ENCODE measurements at places on chromosomes 7 and 10.

DNA sequence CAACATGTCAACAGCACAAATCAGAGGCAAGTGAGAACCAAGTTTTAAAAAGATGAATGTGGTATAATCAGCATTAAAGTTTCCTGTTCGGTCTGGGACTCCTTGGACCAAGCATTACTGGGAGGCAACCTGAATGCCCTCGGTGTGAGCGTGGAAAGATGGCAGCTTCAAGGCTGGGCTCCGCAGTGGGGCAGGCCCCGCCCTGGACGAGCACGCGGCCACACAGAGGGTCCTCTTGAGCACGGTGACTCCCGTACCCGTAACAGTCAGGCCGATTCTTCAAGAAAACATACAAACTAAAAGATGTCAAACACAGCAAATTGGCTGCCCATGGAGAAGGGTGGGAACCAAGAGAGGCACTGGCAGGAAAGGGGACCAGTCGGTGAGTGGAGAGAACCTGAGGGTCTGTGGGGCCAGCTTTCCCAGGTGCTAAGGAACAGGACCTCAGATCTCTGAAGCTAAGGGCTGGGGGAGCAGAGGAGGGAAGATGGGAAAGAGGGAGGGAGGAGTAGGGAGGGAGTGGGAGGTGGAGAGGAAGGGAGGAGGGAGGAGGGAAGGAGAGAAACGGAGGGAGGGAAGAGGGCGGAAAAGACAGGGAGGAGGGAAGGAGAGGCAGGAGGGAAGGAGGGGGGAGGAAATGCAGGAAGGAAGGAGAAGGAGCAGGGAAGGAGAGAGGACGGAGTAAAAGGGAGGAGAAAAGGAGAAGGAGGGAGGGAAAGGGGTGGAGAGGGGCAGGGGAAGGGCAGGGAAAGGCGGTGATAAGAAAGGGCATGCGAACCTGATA, 71.2 kb upstream of the FAM20C start:
- DNase-seq = no peak

GRCh38 chr7:96676919-96677318, 32.7 kb downstream of the SEM1 start:
- DNase-seq = no peak

DNA sequence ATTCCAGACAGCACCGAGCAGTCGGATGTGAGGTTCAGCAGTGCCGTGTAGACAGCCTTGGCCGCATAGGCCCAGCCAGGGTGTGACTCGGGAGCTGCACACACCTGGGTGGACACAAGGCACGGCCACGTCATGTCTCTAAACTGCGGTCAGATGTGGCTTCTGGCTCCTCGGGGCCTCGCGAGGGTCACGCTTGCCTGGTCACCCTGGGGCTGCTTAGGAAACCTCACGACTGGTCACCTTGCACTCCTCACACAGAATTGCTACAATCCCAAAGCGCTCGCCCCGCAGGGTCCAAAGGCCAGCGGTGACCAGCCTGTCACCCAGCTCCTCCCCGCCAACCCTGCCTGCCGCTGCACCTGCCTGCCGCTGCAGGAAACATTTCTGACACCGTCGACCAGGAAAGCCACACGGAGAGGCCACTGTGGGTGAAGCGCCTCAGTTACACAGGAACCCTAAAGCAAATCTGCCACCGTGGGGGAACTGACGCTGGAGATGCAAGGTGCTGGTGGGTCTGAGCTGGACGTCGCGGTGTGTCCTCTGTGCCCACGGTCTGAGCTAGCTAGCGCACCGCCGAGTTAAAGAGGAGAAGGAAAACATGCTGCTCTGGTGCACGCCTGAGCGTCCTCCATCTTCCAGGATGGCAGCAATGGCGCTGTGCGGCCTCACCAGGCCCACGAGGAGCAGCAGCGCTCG, 5.0 kb downstream of the GPER1 start:
- no peak for DNase-seq

GRCh38 chr7:18894155-18894554, 223.3 kb downstream of the TWIST1 start:
- DNase-seq = no peak

DNA sequence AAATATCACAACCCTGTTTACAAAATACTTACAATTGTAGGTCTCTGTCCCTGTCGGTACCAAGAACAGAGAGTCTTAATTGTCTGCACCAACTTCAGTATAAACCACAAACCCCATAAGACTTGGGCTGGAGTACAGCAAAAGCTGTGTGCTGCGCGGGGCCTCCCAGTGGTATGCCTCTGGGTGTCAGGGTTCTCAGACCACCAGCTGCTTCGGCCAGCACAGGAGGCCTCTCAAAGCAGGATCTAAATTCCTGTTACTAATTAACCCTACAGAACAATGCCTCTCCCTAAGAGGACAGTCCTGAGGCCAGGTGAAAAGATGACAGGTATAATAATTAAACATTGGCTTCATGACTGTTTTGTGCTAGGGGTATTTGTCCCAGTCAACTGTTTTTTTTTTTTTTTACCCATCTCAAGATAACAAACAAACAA, 957 bp upstream of the SVIL start:
- DNase-seq = no peak

DNA sequence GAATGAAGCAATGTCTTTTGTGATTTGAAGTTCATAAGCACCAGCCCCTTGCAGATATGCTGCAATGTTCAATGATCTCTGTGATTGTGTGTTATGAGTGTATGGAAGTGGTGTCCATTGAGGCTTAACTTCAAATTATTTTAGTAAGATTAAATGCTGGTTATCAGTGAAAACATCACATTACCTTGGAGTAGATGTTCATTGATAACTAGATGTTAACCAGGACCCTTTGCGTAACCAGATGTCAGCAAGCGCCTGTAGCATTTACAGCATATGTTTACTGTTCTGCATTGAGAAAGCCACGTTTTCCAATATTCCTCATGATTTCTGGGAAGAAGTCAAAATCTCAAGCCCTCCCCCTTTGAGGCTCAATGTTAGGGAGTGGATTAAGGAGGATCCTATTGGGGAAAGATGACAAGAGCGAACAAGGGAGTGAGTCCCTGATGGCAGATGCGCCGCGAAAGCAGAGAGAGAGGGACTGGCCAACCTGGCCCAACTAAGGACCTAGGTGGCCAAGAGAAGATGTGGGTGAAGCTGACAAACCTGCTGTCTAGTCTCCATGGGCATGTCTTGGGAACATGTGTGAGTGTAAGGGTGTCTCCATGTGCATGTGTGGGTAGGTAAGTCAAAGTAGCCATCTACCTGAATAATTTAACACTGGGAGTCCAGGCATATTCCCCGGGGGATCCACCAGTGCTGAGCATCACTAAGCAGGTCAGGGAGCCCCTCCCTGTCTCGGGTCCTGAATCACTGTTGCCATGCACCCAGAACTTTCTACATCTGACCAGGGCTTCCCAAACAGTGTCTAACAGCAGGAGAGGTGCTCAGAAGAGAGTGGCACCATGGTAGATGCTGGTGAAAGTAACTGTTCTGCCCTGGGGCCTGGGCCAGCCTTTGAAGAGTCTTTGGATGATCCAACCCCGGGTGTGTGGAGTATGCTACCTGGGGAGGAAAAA, 141.6 kb upstream of the GDF10 start:
- DNase-seq = no peak

GRCh38 chr10:131947631-131948347, 33.9 kb downstream of the BNIP3 start:
- no peak for DNase-seq

DNA sequence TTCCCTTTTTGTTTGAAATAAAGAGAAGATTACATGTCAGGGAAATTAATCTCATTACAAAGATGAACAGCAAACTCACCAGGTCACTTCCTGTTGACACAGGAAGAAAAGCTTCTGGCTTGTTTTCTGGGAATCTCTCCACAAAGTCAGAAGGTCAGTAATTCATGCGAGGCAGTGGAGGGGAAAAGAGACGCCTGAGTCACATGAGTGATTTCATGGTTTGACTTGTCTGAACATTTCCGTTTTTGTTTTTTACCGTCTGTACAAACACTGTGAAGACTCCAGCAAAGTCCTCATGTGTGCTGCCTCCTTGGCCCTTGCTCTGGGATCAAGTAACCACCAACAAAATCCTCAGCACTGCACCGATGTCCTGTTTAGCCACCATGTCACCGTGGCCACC, 2.5 kb upstream of the HABP2 start:
- no peak for DNase-seq

GRCh38 chr10:44980309-44981171, 1.9 kb upstream of the DEPP1 start:
- DNase-seq = no peak

DNA sequence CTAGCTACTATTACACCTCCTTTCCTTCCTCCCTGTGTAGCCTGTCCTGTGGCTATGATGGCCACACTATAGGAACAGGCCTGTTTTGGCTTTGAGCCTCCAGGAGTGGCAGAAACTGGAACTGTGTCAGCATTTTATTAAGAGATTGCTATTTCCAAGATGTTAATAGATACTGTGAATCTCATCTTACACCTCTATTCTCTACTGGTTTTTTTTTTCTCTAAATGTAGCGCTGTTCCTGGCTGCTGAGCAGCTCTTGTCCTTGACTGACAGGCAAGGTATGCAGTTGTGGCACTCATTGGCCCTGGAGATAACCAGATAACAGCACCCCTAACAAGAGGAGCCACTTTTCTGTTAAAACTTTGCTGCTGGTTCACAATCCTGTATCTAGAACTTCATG, 119.5 kb downstream of the EXOC4 start:
- DNase-seq = no peak

DNA sequence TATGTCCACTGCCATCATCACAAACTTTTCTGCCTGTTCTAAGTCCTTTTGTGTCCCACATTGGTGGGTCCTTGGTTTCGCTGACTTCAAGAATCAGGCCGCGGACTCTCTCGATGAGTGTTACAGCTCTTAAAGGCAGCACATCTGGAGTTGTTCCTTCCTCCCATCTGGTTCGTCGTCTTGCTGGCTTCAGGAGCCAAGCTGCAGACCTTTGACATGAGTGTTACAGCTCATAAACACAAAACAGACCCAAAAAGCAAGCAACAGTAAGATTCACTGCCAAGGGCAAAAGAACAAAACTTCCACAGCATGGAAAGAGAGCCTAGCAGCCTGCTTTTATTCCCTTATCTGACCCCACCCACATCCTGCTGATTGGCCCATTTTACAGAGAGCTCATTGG, 30.2 kb downstream of the ASNS start:
- no peak for DNase-seq

DNA sequence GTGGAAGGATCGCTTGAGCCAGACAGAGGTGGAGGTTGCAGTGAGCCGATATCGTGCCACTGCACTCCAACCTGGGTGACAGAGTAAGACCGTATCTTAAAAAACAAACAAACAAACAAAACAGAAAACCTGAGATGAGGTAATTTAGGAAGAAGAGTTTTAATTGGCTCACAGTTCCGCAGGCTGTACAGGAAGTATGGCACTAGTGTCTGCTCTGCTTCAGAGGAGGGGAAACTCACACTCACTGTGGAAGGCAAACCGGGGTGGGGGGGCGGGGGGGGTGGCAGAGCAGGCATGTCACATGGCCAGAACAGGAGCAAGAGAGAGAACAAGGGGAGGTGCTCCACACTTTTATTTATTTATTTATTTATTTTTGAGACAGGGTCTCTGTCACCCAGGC, 5.1 kb downstream of the UBE2D4 start:
- DNase-seq = no peak

DNA sequence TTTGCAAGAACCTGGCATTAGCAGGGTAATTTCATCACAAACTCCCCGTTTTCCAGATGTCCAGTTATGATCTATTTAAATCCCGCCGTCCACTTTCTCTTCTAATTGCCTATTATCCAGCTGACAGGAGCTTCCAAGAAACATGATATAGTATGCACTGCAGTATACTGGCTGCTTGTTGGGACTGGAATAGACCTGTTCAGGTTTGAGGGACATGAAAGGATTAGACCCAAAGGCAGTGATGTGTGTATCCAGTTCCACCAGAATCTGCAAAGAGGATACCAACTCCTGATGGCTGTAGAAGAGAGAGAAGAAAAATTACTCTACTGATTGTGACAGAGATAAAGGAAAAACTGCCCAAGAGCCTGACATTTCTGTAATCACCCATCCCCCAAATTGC, 8.9 kb downstream of the MSS51 start:
- DNase-seq = no peak

GRCh38 chr10:77116904-77117303, 520.7 kb downstream of the KCNMA1 start:
- no peak for DNase-seq

- no peak for DNase-seq
Measured at GRCh38 chr10:118957966-118958365, 71.5 kb upstream of the NANOS1 start.

GRCh38 chr7:9391221-9391620, 957.8 kb downstream of the NXPH1 start:
- DNase-seq = no peak

GRCh38 chr10:100826983-100827818, 81.8 kb downstream of the PAX2 start:
- no peak for DNase-seq

DNA sequence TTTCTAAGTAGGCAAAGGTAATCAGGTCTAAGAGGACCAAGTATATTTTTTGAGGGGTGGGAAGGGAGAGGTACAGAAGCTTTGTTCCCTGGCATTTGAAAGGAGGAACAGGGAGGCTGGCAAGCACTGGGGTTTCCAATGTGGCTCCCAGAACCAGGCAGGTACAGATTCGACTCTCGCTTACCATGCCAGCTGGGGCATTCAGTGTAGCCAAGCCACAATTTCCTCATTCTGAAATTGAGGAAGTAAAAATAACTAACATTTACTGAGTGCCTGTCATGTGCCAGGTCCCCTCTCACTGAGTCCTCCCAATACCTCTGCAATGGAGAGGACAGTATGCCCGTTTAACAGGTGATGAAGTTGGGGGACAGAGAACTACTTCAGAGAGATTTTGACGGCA, 45.9 kb upstream of the BET1 start:
- no peak for DNase-seq

GRCh38 chr7:22238354-22239311, 118.3 kb downstream of the RAPGEF5 start:
- DNase-seq = no peak

DNA sequence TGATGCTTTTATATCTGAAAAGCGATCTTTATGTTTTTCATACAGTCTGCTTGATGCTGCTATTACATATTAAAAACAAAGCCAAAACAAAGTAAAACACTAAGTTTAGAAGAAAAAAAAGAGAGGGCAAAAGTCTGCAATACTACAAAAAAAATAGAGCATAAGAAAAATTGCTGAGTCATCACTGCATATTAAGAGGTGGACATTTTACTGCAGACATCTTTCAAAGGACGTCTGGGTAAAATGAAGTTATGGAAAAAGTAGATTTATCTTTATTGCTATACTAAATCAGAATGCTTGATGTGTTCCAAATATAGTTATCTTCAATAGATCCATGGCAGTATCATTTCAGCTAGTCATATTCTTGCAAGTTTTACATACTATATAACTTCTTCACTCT, 172.0 kb downstream of the MAGI2 start:
- no peak for DNase-seq

- DNase-seq = no peak
Measured at GRCh38 chr7:28580665-28581064, 168.3 kb downstream of the CREB5 start.

DNA sequence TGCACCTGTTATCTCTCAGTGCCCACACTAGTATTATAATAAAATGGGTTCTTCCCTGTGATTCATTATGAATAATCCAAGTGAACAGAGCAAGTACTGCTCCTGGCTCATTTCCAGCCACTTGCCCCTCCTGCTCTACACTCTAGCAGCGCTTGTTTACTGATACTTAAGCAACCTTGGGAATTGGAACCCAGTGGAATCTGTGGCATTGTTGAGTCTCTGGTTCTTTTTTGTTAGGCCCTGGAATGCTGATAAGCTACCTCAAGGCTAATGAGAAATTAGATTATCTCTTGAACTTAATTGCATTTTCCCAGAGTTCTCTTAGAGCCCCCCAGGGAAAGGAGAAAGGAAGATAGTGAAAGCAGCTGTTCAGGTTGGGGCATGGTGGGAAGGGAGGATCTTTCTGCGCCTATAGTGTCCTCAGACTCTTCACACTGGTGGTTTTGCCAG, 34.0 kb downstream of the PRKAR2B start:
- no peak for DNase-seq

Measured in HEK293T (cell line).